ENCODE measurements at places on chromosomes 3 and 15. TPM values are rescaled to one million over a fixed set of nuclear protein-coding genes. Genes with fewer than 3 reads are reported as not detected.

ITIH1 gene
- not detected for total RNA-seq

IQCF5 gene
- total RNA-seq, result not detected

IL1RAP gene
- total RNA-seq, result 17.7 TPM

CYP1A1 gene
- 6.9 TPM for total RNA-seq

CHST13 gene
- not detected for total RNA-seq

DNA sequence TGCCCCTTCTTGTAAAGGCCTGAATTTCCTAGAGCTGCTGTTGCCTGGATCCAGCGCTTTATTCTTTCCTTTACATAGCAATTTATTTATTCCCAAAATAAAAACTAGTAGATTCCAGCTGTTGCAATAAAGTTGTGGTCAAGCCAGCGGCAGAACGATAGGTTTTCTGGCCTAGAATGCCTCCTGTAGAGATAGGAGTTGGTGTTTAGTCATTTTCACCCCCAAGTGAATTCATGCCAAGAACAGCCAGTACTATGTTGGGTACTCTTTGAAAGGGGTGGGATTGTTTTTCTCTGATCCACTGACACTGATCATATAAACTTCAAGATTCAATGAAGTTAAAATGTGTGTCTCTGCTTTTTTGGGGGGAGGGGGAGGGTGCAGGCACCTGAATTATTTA lies 69.7 kb downstream of the KLHL25 start:
- DNase-seq, result no peak
- H3K4me3 ChIP-seq, result no peak overlapping the region
- no peaks in the 10 kb centered on the region for H3K27me3 ChIP-seq
- no peaks in the 10 kb centered on the region for H3K4me1 ChIP-seq

DNA sequence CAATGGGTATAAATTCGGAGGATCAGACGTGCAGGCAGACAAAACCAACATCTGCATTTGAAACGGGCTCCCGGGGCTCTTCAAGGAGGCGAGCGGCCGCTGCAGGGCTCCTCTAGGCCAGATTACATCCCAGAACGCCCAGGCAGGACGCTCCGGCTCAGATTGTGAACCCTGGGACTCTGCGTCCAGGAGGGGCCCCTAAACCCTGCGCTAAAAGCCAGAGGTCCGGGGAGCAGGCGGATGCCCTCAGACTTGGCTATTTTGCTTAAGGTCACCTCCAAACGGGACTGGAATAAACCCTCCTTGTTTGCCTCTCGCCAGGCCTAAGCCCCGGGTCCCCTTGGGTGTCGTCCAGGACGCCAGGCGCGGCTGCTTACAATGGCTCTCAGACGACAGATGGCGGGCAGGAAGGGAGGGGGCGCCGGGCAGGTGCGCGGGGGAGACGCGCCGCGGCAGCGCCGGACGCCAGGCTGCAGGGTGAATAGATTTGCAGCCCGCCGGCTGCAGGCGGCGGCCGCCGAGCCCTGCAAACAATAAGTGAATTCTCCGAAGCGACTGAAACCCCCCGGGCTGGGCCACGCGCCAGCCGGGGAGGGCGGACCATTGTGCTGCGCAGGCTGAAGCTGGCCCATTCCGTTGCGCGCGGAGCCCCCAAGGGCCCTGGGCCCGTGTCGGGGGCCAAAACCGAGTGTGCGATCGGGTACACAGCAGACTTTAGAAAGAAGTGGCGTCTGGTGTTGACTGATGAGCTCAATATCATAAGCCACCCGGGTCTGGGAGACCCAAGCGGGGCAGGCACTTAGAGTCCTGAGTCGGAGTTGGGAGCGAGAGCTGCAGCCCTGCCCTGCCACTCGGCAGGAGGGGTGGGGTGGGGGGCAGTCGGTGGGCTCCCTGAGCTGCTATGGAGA lies 32.3 kb upstream of the AMOTL2 start:
- no peaks in the 10 kb centered on the region for H3K27me3 ChIP-seq
- no peak overlapping the region for H3K27ac ChIP-seq
- peak overlapping the region; percentile 31 for H3K4me3 ChIP-seq
- H3K36me3 ChIP-seq, result no peaks in the 10 kb centered on the region
- no peak for DNase-seq

DNA sequence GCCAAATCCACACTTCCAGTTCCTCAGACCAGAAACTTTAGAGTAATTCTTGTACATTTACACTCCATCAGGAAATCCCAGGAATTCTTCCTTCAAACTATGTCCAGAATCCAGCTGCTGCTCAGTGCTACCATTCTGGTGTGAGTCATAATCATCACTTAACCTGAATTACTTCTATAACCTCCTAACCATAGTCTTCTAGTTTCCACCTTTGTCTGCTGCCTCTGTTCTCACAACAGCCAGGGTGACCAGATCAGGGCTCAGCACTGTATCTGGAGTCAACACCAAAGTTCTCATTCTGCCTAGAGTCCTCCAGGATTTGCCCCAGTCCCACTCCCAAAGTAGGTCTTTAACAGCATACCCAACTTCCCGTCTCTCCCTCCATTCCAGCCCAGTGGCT lies 3.4 kb downstream of the CLDND1 start:
- no peaks in the 10 kb centered on the region for H3K27me3 ChIP-seq
- no peaks in the 10 kb centered on the region for H3K36me3 ChIP-seq
- DNase-seq, result no peak
- no peak overlapping the region for H3K4me3 ChIP-seq
- no peak overlapping the region for H3K27ac ChIP-seq
- H3K4me1 ChIP-seq, result no peaks in the 10 kb centered on the region

- H3K27ac ChIP-seq, result no peak overlapping the region
- H3K27me3 ChIP-seq, result no peaks in the 10 kb centered on the region
- H3K36me3 ChIP-seq, result no peaks in the 10 kb centered on the region
- no peak overlapping the region for H3K4me3 ChIP-seq
Observed at GRCh38 chr15:95684693-95685115, 645.8 kb upstream of the NR2F2 start.

GRCh38 chr15:95953032-95953431 lies 377.5 kb upstream of the NR2F2 start:
- no peaks in the 10 kb centered on the region for H3K27me3 ChIP-seq
- no peak overlapping the region for H3K27ac ChIP-seq
- no peak for DNase-seq
- H3K4me1 ChIP-seq, result no peaks in the 10 kb centered on the region

- H3K27me3 ChIP-seq, result no peaks in the 10 kb centered on the region
- no peak overlapping the region for H3K27ac ChIP-seq
- peaks cover 5% of the 10 kb centered on the region for H3K4me1 ChIP-seq
- DNase-seq, result no peak
Observed at GRCh38 chr3:11624161-11624560, 19.6 kb downstream of the VGLL4 start.

DNA sequence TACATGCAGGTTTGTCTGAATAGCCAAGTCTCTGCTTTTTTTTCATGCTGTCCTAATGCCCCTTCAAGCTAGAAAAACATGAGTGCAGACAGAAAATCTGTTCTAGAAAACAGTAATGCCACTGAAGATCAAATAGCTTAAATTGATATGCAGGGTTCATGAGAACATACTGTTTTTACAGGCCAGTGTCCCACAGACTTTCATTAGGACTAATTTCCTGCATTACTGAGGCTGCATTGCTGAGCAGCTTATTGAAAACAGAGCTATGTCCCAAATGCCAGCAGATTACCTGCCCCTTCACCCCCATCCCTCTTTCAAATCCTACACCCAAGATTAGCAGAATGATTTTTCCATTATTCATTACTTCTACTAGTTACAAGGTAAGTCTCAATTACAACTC lies 665 bp downstream of the TM4SF18 start:
- no peaks in the 10 kb centered on the region for H3K36me3 ChIP-seq
- peaks cover 3% of the 10 kb centered on the region for H3K4me1 ChIP-seq
- no peak overlapping the region for H3K27ac ChIP-seq
- no peak overlapping the region for H3K4me3 ChIP-seq

DNA sequence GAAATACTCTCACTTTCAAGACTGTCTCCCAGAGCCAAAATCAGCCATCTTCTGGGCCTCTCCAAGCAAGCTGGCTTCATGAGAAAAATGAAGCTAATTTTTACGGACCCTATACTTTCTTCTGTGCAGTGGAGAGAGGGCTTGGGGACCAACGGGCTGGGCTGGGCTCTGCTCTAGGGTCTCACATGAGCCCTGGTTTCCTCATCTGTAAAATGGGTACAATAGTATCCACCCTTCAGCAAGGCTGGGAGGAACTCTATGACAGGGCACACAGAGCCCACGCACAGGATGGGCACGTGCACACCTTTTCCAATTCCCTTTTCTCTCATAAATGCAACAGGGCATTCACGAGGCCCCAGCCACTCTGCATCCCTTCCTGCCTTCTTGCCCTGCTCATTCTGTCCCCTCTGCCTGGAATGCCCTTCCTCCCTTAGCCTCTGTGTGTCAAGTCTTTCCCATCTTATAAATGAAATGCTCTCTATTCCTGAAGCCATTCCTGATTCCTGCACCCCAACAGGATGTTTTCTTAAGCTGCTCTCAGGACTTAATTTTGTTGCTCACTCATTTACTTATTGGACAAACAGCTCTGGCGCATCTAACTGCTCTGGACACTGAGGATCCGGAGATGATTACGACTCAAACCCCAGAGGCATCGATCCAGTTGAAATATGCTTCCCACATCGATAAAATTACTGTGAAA lies 32.9 kb upstream of the SEC13 start:
- no peak for DNase-seq
- H3K27me3 ChIP-seq, result peaks cover 2% of the 10 kb centered on the region
- H3K4me1 ChIP-seq, result no peaks in the 10 kb centered on the region
- no peak overlapping the region for H3K4me3 ChIP-seq
- no peak overlapping the region for H3K27ac ChIP-seq

DNA sequence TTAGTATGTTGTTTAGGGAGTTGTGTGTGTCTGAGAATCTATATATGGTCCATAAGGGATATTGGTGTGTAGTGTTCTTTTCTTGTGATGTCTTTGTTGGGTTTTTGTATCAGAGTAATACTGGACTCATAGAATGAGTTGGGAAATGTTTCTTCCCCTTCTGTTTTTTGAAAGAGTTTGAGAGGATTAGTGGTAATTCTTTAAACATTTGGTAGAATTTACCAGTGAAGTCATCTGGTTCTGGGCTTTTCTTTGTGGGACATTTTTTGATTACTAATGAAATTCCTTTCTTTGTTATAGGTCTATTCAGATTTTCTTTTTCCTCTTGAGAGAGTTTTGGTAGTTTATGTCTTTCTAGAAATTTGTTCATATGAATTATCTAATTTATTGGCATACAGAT lies 16.9 kb downstream of the ACKR2 start:
- no peak for DNase-seq
- no peaks in the 10 kb centered on the region for H3K27me3 ChIP-seq
- no peak overlapping the region for H3K27ac ChIP-seq
- no peaks in the 10 kb centered on the region for H3K4me1 ChIP-seq
- H3K4me3 ChIP-seq, result no peak overlapping the region
- H3K36me3 ChIP-seq, result no peaks in the 10 kb centered on the region

DNA sequence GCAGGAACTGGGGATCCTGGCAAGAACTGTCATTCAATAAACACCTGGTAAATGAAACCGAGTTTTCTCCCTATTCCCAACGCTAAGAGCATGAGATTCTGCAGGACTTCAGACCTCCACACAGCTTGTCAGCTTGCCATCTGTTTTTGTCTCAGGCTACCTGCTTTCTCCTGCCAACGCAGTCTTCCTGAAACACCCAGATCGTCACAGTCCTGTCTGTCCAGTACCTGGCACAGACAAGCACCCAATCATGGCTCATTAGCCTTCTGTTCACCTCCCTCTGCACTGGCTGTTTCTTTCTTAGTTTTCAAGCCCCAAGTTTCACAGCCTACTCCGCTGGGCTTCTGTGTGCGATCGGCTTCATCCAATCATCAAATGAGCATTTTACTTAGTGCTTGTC lies 5.0 kb downstream of the SLC12A8 start:
- H3K27me3 ChIP-seq, result no peaks in the 10 kb centered on the region
- no peaks in the 10 kb centered on the region for H3K4me1 ChIP-seq
- no peak overlapping the region for H3K27ac ChIP-seq
- DNase-seq, result peak; percentile 33
- H3K36me3 ChIP-seq, result no peaks in the 10 kb centered on the region
- no peak overlapping the region for H3K4me3 ChIP-seq
